ENCODE measurements at places on chromosomes 7 and 10. TPM values are rescaled to one million over a fixed set of nuclear protein-coding genes. Genes with fewer than 3 reads are reported as not detected.

The SMKR1 gene
- 0.56 TPM for total RNA-seq

The AMPH gene
- total RNA-seq = 2.0 TPM

DNA sequence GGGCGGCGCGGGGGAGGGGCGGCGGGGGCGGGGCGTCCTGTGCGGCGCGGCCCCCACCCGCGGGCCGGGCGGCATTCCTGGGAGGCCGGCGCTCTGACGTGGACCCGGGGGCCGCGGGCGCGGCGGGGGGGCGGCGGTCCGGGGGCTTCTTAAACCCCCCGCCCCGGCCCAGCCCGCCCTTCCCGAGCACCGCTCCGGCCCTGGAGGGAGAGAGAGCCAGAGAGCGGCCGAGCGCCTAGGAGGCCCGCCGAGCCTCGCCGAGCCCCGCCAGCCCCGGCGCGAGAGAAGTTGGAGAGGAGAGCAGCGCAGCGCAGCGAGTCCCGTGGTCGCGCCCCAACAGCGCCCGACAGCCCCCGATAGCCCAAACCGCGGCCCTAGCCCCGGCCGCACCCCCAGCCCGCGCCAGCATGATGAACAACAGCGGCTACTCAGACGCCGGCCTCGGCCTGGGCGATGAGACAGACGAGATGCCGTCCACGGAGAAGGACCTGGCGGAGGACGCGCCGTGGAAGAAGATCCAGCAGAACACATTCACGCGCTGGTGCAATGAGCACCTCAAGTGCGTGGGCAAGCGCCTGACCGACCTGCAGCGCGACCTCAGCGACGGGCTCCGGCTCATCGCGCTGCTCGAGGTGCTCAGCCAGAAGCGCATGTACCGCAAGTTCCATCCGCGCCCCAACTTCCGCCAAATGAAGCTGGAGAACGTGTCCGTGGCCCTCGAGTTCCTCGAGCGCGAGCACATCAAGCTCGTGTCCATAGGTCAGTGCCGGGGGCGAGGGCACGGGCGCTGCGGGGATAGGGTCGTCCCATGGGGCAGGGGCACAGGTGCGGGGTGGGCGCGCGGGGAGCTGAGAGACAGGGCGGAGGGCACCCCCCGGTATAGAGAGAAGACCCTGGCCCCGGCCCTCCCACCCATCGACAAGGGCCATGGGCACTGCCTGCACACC, at the start of gene FLNC:
Gene FLNC, plus strand, starts transcription at position 176 of the 947 bp plus-strand sequence. Its CDS starts 232 bp downstream, at position 408.
- H3K4me3 ChIP-seq = peak within 1 kb of the TSS; percentile 26
- no peaks in the 10 kb centered on the region for H3K27me3 ChIP-seq
- peak within 1 kb of the TSS; percentile 25 for H3K27ac ChIP-seq
- DNase-seq = peak; percentile 44

GRCh38 chr10:34506786-34507185, 308.3 kb downstream of the PARD3 start:
- no peak overlapping the region for H3K4me3 ChIP-seq
- no peak overlapping the region for H3K27ac ChIP-seq
- no peak for DNase-seq
- no peaks in the 10 kb centered on the region for H3K36me3 ChIP-seq
- H3K4me1 ChIP-seq = peaks cover 15% of the 10 kb centered on the region
- H3K27me3 ChIP-seq = no peaks in the 10 kb centered on the region

- DNase-seq = no peak
- no peak overlapping the region for H3K4me3 ChIP-seq
- H3K27ac ChIP-seq = no peak overlapping the region
Measured at GRCh38 chr7:131722371-131722770, 165.9 kb upstream of the PODXL start.

All from thyroid gland (tissue), 4 donors.